ENCODE measurements at places on chromosomes 2 and 18.

GRCh38 chr2:119694845-119695521 is 16.0 kb downstream of the TMEM177 start:
- DNase-seq = no peak

DNA sequence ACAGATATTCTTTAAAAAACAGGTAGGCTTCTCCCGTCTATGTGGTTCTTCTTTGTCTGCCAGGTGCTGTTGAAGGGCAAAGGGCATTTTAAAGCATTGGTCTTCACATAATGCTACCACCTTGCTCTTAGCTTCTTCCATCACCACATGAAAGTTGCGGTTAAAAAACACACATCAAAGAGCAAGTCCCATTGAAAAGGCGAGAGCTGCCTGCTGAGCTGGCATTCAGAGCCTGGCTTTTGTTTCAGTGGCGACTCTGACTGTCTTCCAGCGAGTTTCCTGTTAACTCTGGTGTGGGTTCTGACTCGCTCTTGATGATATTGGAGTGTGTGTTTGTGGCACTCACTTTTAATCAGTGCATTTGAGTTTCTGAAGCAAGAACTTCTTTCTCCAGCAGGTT is 624.9 kb upstream of the FANCL start:
- DNase-seq = no peak

- no peak for DNase-seq
These were observed 344.5 kb upstream of the LRATD1 start for GRCh38 chr2:14288016-14288415.

DNA sequence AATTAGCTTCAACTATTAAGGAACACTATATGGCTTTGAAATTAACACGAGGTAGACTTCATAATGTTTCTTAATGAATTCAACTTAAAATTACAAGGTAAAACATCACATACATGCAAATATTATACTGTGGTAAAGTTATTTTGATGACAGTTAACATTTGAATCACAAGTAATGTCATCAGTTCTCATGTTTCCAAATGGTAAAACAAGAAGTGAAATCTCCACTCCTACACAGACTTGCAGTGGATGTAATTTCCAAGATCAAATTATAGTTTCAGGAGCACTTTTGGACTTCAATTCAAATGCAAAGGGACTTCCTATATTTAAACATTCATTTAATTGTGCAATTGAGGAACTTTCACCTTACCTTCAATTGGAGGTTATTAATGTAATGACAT is 39.1 kb downstream of the C18orf54 start:
- DNase-seq = no peak

DNA sequence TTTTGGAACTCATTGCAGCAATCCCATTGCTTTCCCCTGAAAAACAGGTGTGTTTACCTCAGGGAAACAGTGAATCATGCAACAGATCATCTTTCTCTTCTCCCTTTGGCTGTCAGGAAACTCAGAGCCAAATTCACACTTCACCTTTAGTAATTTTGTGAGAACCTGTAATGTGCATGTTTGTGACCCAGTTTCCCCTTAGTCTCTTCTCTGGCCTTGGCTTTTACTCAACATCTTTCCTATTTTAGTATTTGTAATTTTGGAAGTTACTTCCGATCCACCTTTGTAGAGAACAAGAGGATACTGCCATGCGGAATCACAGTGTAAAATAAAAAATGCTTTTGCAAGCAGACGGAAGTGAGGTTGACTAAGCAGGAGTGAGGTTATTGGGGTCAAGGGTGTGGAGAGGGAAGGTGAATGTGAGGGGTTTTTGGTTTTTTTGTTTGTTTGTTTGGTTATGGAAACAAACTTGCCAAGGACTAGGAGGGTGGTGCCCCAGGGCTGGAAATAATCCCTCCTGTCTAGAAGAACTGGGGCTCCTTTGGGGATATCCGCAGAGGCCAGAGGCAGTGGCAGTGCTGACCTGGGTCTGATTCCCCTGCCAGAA is 14.0 kb downstream of the ASPRV1 start:
- DNase-seq = no peak

DNA sequence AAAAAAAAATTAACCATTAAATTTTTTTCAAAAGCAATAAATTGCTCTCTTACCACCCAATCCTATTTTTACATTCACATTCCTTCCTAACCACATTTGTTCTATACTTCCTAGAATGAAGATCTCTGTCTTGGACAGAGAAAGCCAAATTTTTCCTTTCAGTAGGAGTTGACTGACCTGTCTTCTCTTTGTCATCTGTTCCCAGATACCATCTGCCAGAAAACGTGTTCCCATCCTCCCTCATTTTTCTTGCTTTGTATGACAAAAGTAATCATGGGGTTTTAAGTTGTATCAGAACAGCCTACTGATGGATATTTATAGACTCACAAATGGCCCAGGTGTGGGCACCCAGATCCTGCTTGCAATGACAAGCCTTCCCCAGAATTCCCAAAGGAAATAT is 182.1 kb downstream of the CYP26B1 start:
- no peak for DNase-seq

GRCh38 chr2:240720686-240721595 is 29.3 kb downstream of the AQP12A start:
- no peak for DNase-seq

- no peak for DNase-seq
These were observed 18.7 kb downstream of the TYW5 start for GRCh38 chr2:199936554-199936953.

DNA sequence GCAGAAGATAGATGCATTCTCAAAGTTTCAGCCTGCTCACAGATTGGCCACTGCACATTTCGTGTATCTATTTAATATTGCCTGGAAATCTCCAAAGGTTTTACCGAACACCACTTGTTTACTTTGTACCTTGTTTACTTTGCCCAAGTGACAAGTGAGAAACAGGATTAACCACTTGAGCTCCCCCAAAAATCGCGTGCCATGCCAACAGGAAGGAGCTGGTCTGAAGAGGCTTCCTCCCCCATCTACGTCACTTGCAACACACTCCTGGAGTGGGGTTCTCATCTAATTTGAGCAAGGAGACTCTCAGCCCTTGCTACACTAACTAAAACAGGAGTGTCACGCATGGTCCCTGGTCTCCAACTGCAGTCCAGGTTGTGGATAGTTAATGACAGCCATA is 212.5 kb upstream of the TMEM200C start:
- DNase-seq = no peak

DNA sequence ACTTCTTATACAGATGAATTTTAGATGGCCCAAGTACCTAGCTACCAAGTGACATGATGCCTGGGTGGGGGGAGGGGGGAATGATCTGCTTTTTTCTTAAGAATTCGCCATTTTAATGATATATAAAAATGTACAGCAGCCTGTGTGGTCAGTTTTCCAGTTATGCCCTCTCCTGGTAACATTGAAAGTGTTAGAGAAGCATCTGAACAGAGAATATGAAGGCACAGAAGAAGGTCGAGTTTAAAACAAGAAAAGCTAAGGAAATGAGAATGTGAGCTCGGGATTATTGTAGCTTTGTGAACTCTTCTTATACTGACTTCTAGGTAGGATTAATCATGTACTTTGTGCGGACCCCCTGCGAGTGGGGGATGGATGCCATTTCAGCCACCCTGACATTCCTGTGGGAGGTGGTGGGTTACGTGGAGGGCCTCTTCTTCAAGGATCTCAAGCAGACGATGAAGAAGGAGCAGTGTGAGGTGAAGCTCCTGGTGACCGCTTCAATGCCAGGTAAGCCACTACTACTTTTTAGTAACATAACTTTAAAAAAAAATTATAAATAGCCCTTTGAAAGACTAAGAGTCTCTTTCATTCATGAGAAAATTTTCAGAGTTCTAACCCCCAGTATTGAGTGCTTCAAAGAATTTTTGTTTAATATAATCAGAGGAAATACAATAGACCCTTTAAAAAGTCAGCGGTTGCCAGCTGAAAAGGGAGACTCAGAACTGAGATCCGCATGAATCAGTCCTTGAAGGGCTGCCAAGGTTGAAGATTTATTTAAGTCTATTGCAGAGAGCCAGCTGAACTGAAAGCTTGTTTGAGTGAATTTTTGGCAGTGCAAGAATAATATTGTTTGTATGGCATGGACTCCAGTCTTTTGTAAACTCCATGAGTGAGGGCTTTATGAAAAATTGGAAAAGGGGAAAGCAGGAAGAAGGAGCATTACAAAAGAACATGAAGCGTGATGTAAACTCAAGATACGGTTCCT is 68.6 kb upstream of the RPE start:
- DNase-seq = peak; percentile 56

GRCh38 chr2:69801745-69802290 is 27.6 kb upstream of the GMCL1 start:
- no peak for DNase-seq

DNA sequence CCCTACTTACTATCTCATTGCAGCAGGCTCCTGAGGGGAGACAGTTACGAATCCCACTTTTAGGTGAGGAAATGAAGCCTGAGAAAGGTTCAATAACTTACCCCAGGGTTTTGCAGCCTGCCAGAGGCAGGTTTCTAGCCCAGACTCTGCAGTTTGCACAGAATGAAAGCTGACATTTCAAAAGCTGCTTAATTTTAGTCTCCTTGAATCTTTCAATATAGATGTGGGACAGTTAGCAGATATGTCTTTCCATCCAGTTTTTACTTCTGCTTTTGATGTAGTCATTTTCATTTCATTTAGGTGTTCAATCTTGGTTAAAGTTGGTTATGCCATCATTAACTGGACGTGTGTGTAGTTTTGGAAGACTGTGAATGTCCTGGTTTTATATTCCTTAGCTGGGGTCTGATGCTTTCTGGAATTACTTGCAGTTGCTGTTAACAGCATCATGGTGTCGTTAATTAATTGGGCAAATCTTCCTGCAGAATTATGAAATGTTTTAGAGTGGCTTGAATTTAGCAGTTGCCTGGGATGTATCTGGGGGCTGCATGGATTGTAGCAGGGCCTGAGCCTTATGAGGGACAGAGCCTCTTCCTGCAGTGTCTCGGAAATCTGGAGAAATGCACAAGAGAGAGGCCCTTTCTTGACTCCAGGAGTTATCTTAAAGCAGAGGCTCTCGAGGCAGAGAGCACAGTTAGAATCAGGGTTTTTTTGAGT is 100.8 kb downstream of the ZNF532 start:
- no peak for DNase-seq

DNA sequence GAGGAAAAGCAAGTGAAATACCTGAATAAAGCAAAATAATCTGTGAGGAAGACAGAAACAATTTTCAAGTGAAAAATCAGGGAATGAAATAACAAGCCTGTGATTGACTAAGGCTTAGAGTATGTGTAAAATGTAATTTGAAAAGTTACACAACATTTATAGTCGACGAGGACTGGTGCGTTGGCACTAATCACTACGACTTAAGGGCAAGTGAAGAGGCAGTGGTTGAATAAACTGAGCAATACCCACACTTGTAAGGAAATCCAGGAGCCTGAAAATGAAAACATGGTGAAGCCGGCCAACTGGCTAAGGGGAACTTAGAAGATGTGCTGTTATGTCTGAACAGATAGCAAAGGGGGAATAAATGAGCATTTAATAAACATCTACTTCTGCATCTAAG is 13.4 kb downstream of the DOK1 start:
- DNase-seq = peak; percentile 91

GRCh38 chr2:235911633-235912233 is 256.5 kb downstream of the GBX2 start:
- DNase-seq = no peak

DNA sequence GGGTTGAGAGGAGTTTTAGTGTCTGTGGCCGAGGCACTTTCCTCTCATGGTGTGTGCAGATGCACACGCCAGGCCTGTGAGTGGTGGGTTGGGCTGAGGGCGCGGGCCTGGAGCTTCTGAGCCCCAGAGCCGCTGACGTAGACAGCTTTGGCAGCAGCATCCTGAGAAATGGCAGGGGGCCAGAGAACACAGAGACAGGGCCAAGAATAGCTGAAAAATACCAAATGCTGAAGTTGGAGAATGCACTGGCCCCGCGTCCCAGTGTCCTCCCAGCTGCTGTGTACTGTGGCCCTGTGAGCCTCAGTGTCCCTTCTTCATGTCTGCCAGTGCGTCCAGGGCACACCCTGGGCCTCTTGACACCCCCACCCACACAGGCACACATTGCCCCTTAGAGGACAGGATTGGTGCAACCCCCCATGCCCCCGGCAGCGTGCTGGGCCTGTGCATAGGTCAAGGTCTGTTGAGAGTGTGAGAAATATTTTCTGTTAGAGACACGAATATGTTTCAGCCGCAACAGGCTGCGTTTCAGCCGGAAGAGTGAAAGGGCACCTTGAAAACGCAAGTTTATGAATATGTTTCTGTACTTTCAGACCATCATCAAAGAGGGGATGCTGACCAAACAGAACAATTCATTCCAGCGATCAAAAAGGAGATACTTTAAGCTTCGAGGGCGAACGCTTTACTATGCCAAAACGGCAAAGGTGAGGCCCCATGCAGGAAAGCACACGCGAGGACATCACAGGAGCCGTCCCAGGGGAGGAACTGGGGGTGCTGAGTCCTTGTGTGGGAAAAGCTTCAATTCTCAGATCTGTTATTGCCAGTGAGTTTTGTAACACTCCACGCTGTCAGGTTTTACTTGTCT is 33.6 kb downstream of the DGKD start:
- DNase-seq = no peak

- DNase-seq = no peak
These were observed 85.4 kb upstream of the ZNF516 start for GRCh38 chr18:76580288-76580962.

GRCh38 chr2:48707466-48707865 is 48.1 kb downstream of the LHCGR start:
- no peak for DNase-seq

- no peak for DNase-seq
These were observed 157.8 kb upstream of the DAPL1 start for GRCh38 chr2:158637357-158637756.

- DNase-seq = no peak
These were observed 23.4 kb upstream of the KCNK3 start for GRCh38 chr2:26668856-26669750.

DNA sequence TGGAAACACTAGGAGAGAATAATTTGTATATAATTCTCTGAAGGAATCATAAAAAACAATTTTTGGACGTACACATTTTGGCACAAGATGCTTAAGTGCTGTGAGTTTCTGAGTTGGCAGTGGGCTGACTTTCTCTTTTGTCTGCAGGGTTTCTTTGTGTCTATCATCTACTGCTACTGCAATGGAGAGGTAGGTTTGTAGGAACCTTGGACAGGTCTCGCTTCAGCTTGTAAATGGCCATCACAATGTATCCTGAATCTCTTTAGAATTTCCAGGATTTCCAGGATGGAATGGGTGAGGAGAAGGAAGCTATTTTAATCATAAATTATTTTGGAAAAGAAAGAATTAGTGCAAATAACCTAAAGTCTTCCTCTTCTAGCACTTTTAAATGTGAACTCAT is 83.9 kb downstream of the PTH2R start:
- no peak for DNase-seq

GRCh38 chr2:189076572-189076971 is 102.4 kb downstream of the COL3A1 start:
- DNase-seq = no peak
